ENCODE measurements at places on chromosomes 13 and 19. TPM values are rescaled to one million over a fixed set of nuclear protein-coding genes. Genes with fewer than 3 reads are reported as not detected.

The IGFL3 gene
- total RNA-seq: not detected

The GAS6 gene
- 55.1 TPM for total RNA-seq

The YIPF2 gene
- 47.2 TPM for total RNA-seq

The FAM83E gene
- 0.58 TPM for total RNA-seq

The DPF1 gene
- 1.1 TPM for total RNA-seq

The RBM42 gene
- total RNA-seq: 14.8 TPM

The CERS4 gene
- 18.5 TPM for total RNA-seq

The RPS16 gene
- 27.7 TPM for total RNA-seq

The SRRM5 gene
- total RNA-seq: not detected

The CDK8 gene
- 34.0 TPM for total RNA-seq

The SMIM17 gene
- total RNA-seq: 1.8 TPM

The STX10 gene
- total RNA-seq: 26.4 TPM

The SLC6A16 gene
- total RNA-seq: 0.26 TPM

The IZUMO2 gene
- total RNA-seq: not detected

The KLK13 gene
- not detected for total RNA-seq

The ZNF541 gene
- total RNA-seq: 0.16 TPM

The NCAN gene
- total RNA-seq: 0.42 TPM

The DENND1C gene
- total RNA-seq: 0.63 TPM

The EFNB2 gene
- 31.8 TPM for total RNA-seq

The NLRP9 gene
- total RNA-seq: not detected

The FAM124A gene
- 1.9 TPM for total RNA-seq

The TM9SF2 gene
- 225 TPM for total RNA-seq

The TNNT1 gene
- 47.2 TPM for total RNA-seq

The MYPOP gene
- 1.3 TPM for total RNA-seq

The WDR83 gene
- total RNA-seq: 5.1 TPM

The ZNF558 gene
- 36.0 TPM for total RNA-seq

The TJP3 gene
- 3.1 TPM for total RNA-seq

The ERICH4 gene
- not detected for total RNA-seq

The KLK2 gene
- total RNA-seq: not detected

The MCEMP1 gene
- 0.26 TPM for total RNA-seq

The SYNGR4 gene
- not detected for total RNA-seq

The KIR2DL1 gene
- not detected for total RNA-seq

The RCBTB2 gene
- 36.0 TPM for total RNA-seq

The LGALS4 gene
- 1.7 TPM for total RNA-seq

The ZNF536 gene
- 34.4 TPM for total RNA-seq

The AMH gene
- not detected for total RNA-seq

The ZNF681 gene
- 9.7 TPM for total RNA-seq
